PC-3 (cell line): ENCODE measurements at places on chromosomes 12 and 14. TPM values are rescaled to one million over a fixed set of nuclear protein-coding genes. Genes with fewer than 3 reads are reported as not detected.

DNA sequence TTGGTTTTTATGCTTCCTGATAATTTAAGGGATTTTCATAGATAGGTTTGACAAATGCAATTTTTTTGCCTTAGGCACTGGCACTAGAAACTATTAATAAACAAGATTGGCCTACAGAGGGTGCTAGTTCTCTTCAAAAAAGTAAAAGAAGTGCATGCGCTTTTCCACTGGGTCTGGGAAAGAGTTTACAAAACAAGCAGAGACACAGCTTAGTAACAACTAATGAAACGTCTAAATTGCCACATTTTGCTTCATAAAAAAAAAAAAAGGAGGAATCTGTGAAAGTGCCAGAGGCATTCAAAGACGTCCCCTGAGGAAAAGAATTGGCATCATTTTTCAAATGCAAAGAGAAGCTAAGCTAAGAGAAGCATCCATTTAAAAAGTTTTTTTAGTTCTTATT, 58.3 kb upstream of the EEA1 start:
- DNase-seq, result peak; percentile 87

GRCh38 chr14:30142216-30142615, 214.6 kb upstream of the PRKD1 start:
- no peak for DNase-seq

DNA sequence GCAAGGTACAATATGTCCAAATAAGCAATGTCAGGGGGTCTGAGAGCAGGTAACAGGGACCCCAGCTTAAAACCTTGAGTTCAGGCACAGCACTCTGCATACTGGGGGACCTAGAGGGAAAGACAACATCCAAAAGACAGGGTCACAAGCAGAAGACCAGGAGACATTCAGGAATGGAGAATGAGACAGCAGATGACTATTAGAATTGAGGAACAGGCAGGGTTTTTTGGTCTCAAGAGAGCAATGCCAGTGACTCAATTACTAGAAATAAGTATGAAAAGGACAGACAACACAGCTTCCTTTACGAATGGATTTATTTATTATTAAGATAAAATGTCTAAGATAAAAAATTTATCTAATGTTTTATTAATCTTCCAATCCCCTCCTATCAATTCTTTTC, 223.0 kb downstream of the PTPRO start:
- no peak for DNase-seq

NRIP2 gene
- not detected in 2 replicates for total RNA-seq
